ENCODE measurements at places on chromosomes 16 and 17.

DNA sequence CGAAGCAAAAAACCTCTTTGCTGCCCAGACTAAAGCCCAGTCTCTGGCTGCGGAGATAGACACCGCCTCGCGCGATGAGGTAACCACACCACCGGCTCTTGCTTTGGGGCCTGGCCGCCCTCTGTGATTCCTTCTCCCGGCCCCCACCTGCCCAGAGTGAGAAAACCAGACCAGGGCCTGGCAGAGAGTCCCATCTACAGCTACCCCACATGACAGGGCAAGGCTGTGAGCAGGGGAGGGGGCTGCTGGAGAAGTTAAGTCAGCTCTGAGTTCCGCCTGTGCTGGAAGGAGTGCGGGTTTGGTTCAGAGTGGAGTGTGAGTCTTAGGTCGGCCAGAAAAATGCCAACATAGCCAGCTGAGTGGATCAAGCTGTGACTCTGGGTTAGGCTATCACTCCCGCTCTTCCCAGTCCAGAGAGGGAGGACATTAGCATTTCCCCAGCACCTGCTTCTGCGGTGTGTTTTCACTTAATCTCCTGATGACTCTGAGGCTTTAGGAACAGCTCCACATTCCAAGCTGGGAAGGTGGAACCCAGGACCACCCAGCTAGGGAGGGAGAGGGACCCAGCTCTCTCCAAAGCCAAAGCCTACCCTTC, 139.0 kb downstream of the RAB11FIP4 start:
- DNase-seq = no peak

DNA sequence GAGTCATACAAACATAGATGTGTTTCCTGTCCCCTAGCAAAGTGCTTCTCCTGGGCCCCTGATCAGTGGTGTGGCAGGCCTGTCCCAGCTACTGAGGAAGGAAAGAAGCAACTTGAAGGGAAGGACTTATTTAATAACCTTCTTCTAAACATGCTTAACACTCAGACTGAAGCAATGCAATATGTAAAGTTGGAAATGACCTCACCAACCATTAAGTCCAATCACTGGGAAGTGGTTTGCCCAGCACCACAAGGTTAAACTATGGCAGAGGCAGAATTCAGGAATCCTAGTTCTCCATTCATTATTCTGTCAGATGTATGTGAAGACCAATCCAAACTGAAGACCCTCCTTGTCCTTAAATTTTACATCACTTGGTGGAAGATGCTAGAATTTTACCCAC, 39.1 kb downstream of the CENPV start:
- DNase-seq = no peak

- no peak for DNase-seq
These were observed 20.6 kb downstream of the MAP2K4 start for GRCh38 chr17:12041312-12041711.

- no peak for DNase-seq
These were observed 87.0 kb upstream of the FBXO47 start for GRCh38 chr17:39054111-39054645.

DNA sequence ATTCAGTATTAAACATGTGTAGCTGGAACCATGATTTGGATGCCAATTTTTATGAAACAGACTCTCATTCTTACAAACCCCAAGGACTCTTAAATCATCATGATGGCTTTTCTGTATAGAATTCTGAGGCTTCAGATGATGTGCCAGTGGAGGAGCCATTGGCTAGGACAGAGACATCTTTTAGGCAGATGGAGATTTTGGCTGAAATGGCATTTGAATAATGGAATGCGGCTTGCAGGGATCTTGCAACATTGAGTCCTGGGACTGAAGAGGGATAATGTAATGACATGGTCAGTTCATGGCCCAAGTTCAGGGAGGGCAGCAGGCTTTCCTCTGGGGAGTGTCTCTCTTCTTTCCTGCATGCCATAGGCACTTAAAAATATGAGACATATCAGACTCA, 172.4 kb downstream of the ABCA8 start:
- no peak for DNase-seq

DNA sequence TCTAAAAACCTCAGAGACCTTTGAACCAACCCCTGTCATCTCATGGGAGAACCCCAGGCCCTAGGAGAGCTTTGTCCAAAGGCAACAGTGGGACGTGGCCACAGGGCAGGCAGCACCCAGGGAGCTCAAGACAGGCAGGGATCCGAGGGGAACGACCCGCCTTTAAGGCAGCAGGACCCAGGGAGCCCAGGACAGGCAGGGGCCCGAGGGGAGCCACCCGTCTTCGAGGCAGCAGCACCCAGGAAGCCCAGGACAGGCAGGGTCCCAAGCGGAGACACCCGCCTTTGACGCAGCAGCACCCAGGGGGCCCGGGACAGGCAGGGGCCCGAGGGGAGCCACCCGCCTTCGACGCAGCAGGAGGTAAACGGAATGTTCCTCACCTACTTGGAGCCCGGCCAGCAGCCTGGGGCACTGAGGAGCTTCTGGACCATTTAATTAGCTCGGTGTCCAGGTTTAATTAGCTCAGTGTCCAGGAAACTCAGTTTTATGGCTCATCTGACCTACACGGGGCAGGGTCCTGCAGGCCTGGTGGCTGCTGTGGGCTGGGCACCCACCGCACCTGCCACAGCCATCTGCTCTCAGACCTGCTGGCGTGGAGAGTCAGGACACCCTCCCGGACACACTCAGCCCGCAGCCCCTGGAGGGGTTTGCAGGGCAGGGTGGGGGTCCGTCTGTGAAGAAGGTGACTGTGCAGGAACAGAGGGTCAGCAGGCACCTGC, 24.4 kb downstream of the PIEZO1 start:
- DNase-seq = no peak

DNA sequence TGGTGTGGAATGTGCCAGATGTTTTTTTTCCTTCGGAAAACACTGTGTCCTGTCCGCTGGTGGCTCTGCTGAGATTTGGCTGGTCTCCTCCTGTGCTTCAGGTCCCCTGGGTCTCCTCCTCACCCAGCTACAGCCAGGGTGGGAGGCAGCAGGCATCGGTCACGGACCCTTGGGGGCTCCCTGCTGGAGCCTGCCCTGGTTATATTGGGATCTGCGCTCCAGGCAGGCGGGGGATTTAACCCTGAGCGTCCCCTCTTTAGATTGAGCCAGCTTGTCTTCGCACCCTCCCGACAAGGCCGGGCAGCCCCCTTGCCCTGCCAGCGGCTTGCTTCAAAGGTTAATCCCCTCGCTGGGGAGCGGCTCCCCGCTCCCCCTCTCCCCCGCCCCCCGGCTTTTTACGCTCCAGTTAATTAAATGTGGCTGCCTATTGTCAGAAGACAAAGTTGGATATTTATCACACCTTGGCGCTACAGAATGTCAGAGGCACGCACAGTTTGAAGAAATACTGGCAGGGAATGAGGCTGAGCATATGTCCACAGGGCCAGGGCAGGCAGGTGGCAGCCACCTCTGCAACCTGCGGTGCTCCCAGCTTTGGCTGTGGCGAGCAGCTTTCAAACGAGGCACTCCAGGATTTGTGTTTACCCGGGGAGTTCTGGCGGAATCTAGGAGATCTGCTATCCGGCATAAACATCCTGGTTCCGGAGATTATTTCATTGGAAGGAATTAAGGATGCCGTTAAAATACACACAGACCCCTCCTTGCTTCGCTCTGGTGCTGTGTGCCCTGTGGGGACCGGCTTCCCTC, 38.2 kb upstream of the GSE1 start:
- DNase-seq = no peak

GRCh38 chr17:55897301-55897700, 146.4 kb downstream of the PCTP start:
- DNase-seq = no peak

DNA sequence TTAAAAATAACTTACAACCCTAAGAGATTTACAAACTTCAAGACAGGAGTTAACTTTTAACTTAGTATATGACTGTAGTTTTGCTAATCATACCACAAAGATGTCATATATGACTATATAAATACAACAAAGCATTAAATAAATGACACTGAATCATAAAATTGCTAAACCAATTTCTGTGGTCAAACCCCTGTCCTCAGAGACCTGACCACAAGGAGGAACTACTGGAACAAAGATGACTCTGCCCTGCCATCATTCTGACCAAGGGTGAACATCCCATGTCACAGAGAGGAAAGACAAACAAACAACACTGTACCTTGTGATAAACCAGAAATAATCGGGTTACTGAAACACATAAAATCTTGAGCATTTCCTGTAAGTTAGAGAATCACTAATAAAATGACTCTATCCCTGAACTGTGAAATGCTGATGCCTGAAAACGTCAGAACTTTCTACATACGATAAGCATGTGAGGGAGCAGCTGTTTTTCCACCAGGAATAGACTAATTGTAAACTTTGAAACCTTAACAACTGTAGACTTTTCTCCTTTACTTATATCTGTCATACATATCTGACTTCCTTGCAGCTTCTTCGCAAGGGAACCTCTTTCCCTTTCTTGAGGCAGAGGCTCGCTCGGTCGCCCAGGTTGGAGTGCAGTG, 47.9 kb downstream of the WDR59 start:
- no peak for DNase-seq

GRCh38 chr17:81683208-81683583, 401 bp downstream of the ARL16 start:
- DNase-seq = no peak

DNA sequence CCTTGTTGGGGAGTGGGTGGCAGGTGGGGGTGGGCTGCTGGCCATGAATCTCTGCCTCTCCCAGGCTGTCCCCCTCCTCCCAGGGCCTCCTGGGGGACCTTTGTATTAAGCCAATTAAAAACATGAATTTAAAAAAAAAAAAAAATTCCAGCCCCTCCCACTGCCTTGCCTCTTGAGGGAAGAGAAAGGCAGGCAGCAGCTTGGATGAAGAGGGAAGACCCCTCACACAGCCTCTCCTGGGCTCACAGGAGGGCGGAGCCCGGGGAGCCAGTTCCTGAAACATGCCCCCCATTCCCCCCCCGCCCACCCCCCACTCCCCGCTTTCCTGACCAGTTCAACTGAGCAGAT, 1.8 kb upstream of the TCAP start:
- no peak for DNase-seq

DNA sequence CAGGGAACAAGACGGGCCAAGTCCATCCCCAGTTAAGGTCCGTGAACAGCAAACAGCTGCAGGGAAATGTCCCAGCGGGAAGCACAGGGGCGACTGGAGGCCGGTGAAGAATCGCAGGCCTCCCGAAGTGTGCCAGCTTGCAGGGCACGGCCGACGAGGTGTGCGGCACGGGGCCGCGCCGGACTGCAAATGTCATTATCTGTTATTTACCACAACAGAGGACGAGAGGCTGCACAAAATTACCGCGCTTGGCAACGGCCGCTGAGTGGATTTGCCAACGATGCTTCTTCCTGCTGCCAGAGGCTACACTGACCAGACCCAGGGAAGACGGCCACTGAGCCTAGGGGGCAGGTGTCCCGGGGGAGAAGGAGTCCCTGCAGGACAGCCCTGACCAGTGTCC, 53.1 kb downstream of the RPH3AL start:
- no peak for DNase-seq

GRCh38 chr17:79937391-79938335, 98.0 kb downstream of the TBC1D16 start:
- no peak for DNase-seq

GRCh38 chr17:68771867-68772515, 170.8 kb upstream of the FAM20A start:
- no peak for DNase-seq

- DNase-seq = no peak
These were observed 46.2 kb upstream of the NOL11 start for GRCh38 chr17:67671493-67671892.

All from stimulated activated CD8-positive, alpha-beta memory T cell treated with anti-CD3 and anti-CD28 coated beads, Interleukin-15, amount 100 ng/mL, for 4 hours (primary cell).